CD14-positive monocyte (primary cell): ENCODE measurements at places on chromosomes 12 and 14.

GRCh38 chr12:93226361-93226760 lies 151.4 kb upstream of the NUDT4 start:
- DNase-seq = no peak

GRCh38 chr12:116306506-116306905 lies 29.0 kb upstream of the MED13L start:
- no peak for DNase-seq

- no peak for DNase-seq
Observed at GRCh38 chr14:71734885-71735284, 197.3 kb upstream of the RGS6 start.

GRCh38 chr14:95018821-95019220 lies 138.5 kb downstream of the DICER1 start:
- no peak for DNase-seq

DNA sequence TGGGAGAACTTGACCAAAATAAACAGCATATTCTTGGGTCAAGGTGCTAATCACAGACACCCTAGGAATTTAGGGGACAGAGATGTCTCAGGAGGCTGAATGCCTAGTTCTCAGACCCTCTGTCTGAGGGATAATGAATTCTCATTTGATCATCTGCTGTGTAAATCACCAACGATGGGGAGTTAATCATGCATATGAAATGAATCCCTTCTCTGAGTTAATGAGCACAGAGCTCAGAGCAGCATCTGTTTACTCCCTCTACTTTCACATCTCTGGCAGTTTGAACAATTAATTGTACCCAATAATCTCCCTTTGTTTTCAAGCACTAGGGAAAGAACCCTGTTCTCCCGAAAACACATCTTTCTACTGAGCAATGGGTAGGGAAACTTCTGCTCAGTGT lies 129.4 kb upstream of the SRRM4 start:
- DNase-seq = no peak

GRCh38 chr12:119990382-119990874 lies 1.4 kb downstream of the BICDL1 start:
- DNase-seq = no peak

DNA sequence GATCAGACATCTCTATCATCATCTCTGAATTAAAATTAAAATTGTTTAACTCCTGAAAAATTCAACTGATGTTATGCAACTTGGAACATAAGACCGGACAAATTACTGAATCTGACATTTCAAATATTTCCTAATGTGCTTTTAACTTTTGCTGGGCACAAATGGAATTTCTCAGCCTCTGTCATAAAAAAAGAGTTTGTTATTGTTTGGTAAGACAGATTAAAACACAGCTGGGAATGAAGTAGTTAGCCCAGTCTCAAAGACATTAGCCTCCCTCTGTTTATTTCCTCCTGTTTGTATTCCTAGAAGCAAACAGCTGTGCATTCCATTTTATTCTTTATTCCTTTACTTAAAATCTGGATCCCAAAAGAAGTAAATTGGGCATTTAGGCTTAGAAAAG lies 29.4 kb downstream of the PLEKHA5 start:
- no peak for DNase-seq

GRCh38 chr14:70027785-70028428 lies 148.7 kb downstream of the SMOC1 start:
- peak; percentile 29 for DNase-seq

- no peak for DNase-seq
Observed at GRCh38 chr12:5226581-5226980, 182.9 kb downstream of the KCNA5 start.

GRCh38 chr14:96805956-96806355 lies 8.8 kb downstream of the VRK1 start:
- no peak for DNase-seq

GRCh38 chr14:24070285-24071143 lies 848 bp upstream of the CPNE6 start:
- DNase-seq = no peak
